Adrenal gland (tissue), 19 donors: ENCODE measurements at places on chromosomes 3 and 15. TPM values are rescaled to one million over a fixed set of nuclear protein-coding genes. Genes with fewer than 3 reads are reported as not detected.

The SPINK8 gene
- total RNA-seq = not detected

The CHRNA7 gene
- total RNA-seq = 0.65 TPM

The RTP1 gene
- total RNA-seq = not detected

DNA sequence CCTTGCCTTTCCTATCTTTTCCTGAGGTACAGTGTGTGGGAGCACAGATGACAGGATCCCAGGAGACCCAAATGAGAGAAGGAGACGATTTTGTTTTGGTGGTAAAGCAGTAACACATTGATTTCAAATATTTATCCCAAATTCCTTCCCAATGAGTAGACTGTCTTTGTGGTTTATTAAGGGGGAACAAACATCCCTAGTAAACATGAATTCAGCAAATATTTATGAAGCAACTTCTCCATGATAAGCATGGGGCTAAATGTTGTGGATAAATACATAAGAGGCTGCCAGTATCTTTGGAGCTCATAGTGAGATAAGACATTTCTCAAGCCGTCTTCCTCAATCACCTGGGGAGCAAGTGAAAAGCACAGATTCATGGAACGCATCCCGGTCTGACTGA, 460.8 kb upstream of the CFAP20DC start:
- no peak overlapping the region for H3K27ac ChIP-seq
- no peaks in the 10 kb centered on the region for H3K4me1 ChIP-seq
- no peaks in the 10 kb centered on the region for H3K27me3 ChIP-seq
- DNase-seq = no peak
- no peak overlapping the region for H3K4me3 ChIP-seq
- H3K36me3 ChIP-seq = no peaks in the 10 kb centered on the region

- H3K27ac ChIP-seq = no peak overlapping the region
- H3K36me3 ChIP-seq = no peaks in the 10 kb centered on the region
These were observed 108.8 kb upstream of the PTPRG start for GRCh38 chr3:61452535-61453090.

The TIMP4 gene
- total RNA-seq = 30.5 TPM

DNA sequence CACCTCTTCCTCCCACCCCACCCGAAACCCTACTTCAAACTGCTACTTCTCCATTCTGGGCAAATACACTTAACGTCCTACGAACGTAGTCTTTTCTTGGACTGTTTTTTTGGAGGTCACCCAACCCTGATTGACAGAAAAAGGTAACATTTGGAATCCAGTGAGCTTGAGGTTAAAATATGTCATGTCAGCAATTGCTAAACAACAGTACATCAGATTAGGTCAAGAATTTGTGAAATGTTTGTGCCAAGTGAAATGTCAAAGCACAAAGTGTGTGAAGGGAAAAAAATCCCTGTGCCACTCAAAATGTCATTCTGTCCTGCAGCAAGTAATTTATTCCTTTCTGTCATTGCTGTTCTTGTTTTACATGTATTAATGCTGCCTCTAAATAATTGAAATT, 49.2 kb upstream of the PPP2R3A start:
- no peak overlapping the region for H3K4me3 ChIP-seq
- DNase-seq = no peak
- H3K4me1 ChIP-seq = peaks cover 4% of the 10 kb centered on the region
- no peak overlapping the region for H3K27ac ChIP-seq
- H3K27me3 ChIP-seq = no peaks in the 10 kb centered on the region

DNA sequence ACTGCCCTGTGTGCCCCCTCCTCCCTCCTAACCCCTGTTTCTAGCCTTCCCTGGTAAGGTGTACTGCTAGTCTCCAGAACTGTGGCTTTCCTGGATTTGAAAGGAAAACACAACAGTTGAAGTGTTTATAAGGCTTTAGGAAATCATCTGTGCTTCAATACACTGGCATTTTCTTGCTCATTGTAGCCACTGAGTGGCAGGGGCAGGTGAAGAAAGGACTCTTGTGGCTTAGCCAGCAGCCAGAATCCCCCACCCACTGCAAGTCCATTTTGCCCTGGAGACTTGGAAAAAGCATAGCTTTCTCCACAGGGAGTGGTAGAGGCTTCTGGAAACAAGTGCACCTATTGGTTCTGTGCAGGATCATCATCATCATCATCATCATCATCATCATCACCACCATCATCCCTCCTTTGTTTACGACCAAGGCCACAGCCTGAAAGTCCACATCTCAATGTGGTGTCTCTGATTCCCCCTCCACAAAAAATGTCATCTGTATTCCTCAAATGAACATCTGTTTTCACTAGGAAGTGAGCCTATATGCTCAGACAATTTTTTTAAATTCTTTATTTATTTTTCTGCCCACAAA, 33.4 kb downstream of the AQP9 start:
- H3K4me3 ChIP-seq = no peak overlapping the region
- H3K36me3 ChIP-seq = no peaks in the 10 kb centered on the region
- no peak overlapping the region for H3K27ac ChIP-seq
- peaks cover 6% of the 10 kb centered on the region for H3K27me3 ChIP-seq
- DNase-seq = no peak
- no peaks in the 10 kb centered on the region for H3K4me1 ChIP-seq

- no peaks in the 10 kb centered on the region for H3K27me3 ChIP-seq
- H3K4me1 ChIP-seq = no peaks in the 10 kb centered on the region
- DNase-seq = no peak
- no peak overlapping the region for H3K4me3 ChIP-seq
- no peak overlapping the region for H3K27ac ChIP-seq
These were observed 294.7 kb downstream of the OXSM start for GRCh38 chr3:26084629-26085028.

DNA sequence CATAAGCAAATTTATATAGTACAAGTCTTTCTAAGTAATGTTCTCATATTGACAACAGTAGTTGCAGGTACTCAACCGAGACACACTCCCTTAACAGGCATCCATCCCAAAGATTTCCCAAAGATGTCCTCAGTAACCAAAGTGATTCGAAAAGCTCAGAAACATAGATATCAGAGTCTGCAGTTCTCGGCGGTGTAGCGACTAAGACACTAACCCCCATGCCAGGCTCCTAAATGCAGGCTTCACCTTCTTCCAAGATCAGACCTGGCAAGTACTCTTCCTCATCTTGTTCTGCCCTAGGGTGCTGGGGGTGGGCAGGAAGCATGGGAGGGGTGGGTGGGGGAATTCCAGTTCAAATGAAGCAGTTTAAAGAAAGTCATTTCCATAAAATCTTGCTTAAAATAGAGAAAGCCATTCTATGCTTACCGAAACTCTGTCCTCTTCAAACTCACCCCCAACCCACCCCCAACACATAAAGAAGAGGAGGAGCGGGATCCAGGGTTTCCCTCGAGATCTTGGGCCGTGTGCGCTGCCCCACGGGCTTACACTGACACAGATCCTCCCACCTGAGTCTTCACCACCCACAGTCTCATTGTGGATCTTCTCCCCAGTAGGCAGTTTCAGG, 59.0 kb upstream of the BCL6 start:
- no peak overlapping the region for H3K4me3 ChIP-seq
- no peaks in the 10 kb centered on the region for H3K36me3 ChIP-seq
- H3K27me3 ChIP-seq = no peaks in the 10 kb centered on the region
- no peak overlapping the region for H3K27ac ChIP-seq

- H3K4me3 ChIP-seq = no peak overlapping the region
- H3K27me3 ChIP-seq = no peaks in the 10 kb centered on the region
- no peaks in the 10 kb centered on the region for H3K4me1 ChIP-seq
- no peaks in the 10 kb centered on the region for H3K36me3 ChIP-seq
These were observed 63.0 kb downstream of the SLTM start for GRCh38 chr15:58870451-58870850.

The CADM2 gene
- total RNA-seq = 0.10 TPM

- no peak overlapping the region for H3K4me3 ChIP-seq
- H3K4me1 ChIP-seq = no peaks in the 10 kb centered on the region
- DNase-seq = peak; percentile 20
- H3K27me3 ChIP-seq = no peaks in the 10 kb centered on the region
- no peak overlapping the region for H3K27ac ChIP-seq
These were observed 80.6 kb downstream of the ULK4 start for GRCh38 chr3:41881233-41881821.

DNA sequence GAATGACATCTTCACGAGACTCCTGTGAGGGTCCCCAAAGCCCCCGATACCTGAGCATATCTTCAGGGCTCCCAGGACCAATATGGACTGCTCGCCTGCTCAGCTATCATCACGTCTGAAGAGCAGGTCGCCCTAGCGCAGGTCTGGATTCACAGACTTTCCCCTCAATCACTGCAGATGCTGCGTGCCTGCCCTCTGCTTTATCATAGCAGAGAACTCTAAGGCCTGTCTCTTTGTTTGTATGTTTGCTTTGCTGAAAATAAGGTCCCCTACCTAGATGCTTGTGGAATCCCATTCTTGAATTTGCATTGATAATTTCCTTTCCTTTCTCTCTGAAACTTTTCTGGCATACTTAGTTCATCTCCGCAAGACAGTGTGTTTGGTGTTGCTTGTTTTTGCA, 140.3 kb upstream of the NSMCE3 start:
- H3K27me3 ChIP-seq = no peaks in the 10 kb centered on the region
- no peak overlapping the region for H3K27ac ChIP-seq
- DNase-seq = no peak
- H3K4me1 ChIP-seq = no peaks in the 10 kb centered on the region
- H3K4me3 ChIP-seq = no peak overlapping the region

DNA sequence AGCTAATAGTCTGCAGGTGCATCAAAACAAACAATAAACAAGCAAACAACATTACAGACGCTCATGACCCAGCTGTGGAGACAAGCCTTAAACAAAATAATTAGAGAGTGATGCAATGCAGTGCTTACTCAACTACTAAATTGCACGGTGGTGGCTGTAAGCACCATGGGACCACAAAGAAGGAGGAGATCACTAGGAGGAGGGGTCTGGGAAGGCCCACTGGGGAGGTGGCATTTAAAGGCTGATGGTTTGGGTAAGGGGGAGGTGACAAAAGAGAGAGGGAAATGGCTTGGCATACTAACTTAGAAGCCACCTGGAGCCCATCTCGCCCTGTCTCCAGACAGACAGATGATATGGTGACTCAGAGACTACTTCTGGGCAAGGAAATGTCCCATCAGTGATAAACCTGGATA, 516.7 kb downstream of the FOXP1 start:
- no peaks in the 10 kb centered on the region for H3K27me3 ChIP-seq
- DNase-seq = no peak
- no peak overlapping the region for H3K4me3 ChIP-seq
- H3K36me3 ChIP-seq = no peaks in the 10 kb centered on the region
- no peak overlapping the region for H3K27ac ChIP-seq
- H3K4me1 ChIP-seq = peaks cover 19% of the 10 kb centered on the region

The RGMA gene
- 3.3 TPM for total RNA-seq

DNA sequence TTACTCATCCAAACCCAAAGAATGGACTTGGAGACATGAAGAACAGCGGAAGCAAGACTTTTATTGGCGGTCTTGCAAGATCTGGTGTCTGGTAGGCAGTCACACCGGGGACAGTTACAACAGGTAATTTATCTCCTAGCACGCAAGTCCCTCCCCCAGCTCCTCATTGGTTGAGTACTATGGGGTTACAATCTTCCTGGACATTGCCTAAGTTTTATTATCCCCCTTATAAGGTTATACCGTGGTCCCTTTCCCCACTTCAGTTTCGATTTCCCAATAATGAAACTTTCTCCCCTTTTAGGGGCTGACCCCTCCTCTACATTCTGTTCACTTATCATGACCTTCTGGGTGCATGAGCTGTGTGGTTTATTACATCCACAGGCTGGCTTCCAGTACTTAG, 18.7 kb downstream of the ARL8B start:
- DNase-seq = no peak
- peaks cover 21% of the 10 kb centered on the region for H3K4me1 ChIP-seq
- no peaks in the 10 kb centered on the region for H3K27me3 ChIP-seq
- H3K4me3 ChIP-seq = no peak overlapping the region

The PLA2G4B gene
- 5.4 TPM for total RNA-seq

The TMEM212 gene
- total RNA-seq = not detected

- no peak for DNase-seq
- H3K27me3 ChIP-seq = peaks cover 40% of the 10 kb centered on the region
- H3K36me3 ChIP-seq = no peaks in the 10 kb centered on the region
- no peaks in the 10 kb centered on the region for H3K4me1 ChIP-seq
- no peak overlapping the region for H3K4me3 ChIP-seq
These were observed 1.4 kb upstream of the CRABP1 start for GRCh38 chr15:78338781-78339180.

- no peaks in the 10 kb centered on the region for H3K27me3 ChIP-seq
- H3K4me3 ChIP-seq = no peak overlapping the region
- peaks cover 6% of the 10 kb centered on the region for H3K4me1 ChIP-seq
- no peak overlapping the region for H3K27ac ChIP-seq
- DNase-seq = no peak
These were observed 999 bp upstream of the KIF7 start for GRCh38 chr15:89656116-89656815.

The HACL1 gene
- total RNA-seq = 27.8 TPM

DNA sequence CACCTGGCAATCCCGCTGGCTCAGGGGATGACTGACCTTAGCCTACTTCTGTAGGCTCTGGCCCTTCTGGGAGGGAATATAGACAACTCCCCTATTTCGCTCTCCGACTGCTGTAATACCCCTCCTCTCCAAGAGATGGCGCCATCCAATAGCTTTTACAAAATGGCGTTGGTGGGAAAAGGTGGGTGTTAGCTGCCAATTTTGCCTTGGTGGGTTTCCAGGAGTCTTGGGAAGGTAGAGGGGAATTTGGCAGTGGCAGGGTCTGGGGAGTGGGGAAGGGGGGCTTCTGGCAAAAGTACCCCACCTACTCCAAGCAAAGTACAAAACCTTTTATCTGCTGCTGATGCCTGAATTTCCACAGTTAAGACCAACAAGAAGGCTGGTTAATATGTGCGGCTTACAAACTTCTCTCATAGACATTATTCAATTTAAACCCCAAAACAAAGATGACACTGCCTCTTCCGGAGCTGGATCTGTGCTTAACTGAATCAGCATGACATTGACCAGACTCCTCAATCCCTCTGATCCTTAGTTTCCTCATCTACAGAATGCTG, 62.1 kb downstream of the RASGRF1 start:
- no peaks in the 10 kb centered on the region for H3K4me1 ChIP-seq
- DNase-seq = no peak
- H3K4me3 ChIP-seq = no peak overlapping the region
- no peaks in the 10 kb centered on the region for H3K36me3 ChIP-seq
- H3K27me3 ChIP-seq = no peaks in the 10 kb centered on the region

The FAM81A gene
- not detected for total RNA-seq

The A4GNT gene
- not detected for total RNA-seq

- no peaks in the 10 kb centered on the region for H3K36me3 ChIP-seq
- DNase-seq = no peak
These were observed 6.5 kb downstream of the OR5K4 start for GRCh38 chr3:98359993-98360675.

DNA sequence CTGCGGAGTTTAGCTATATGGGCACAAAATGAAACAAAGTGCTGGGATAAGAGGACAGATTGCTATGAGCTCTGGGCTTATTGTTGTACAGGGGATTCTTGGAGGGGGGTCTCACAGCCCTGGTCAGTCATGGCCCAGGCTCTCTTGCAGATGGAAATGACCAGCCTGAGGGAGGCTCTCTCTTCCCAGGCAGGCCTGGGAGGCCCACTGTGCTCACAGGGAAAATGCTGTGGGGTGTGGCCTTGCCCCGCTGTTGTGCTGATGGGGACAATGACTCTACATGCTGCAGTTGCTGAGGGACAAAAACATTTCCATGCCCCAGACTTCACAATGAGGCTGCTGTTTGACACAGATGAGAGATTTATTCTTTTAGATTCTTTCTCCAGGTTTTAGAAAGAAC, 202.2 kb downstream of the KLF13 start:
- no peaks in the 10 kb centered on the region for H3K27me3 ChIP-seq
- no peak for DNase-seq
- H3K27ac ChIP-seq = no peak overlapping the region
- no peaks in the 10 kb centered on the region for H3K4me1 ChIP-seq
- H3K36me3 ChIP-seq = no peaks in the 10 kb centered on the region

The IL17RD gene
- 0.93 TPM for total RNA-seq

GRCh38 chr15:47669221-47669620, 48.1 kb upstream of the SEMA6D start:
- H3K36me3 ChIP-seq = no peaks in the 10 kb centered on the region
- H3K4me3 ChIP-seq = no peak overlapping the region
- DNase-seq = no peak
- no peaks in the 10 kb centered on the region for H3K4me1 ChIP-seq
- H3K27ac ChIP-seq = no peak overlapping the region
- peaks cover 6% of the 10 kb centered on the region for H3K27me3 ChIP-seq

The MRPL46 gene
- total RNA-seq = 95.0 TPM
